ENCODE measurements at places on chromosomes 7 and 10.

DNA sequence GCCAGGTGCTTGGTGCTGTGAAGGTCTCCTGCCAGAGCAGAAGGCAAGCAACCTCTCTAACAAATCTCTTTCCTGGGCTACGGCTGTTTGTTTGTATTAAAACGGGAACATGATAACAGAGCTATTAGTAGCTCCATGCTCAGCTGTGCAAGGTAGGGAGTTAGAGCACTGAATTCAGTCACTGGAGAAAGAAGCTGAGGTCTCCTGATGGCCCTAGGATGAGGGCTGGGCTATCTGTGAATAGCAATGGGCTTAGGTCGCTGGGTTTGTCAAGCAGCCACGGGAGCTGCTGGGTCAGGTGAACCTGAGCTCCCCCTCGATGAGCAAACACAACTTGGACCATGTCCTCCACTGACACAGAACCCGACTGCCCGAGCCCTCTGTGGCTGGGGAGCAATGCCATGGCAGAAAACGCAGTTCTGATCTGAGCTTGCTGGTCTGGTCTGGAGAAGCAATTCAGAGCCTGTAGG lies 24.4 kb downstream of the TACC2 start:
- no peak for DNase-seq

DNA sequence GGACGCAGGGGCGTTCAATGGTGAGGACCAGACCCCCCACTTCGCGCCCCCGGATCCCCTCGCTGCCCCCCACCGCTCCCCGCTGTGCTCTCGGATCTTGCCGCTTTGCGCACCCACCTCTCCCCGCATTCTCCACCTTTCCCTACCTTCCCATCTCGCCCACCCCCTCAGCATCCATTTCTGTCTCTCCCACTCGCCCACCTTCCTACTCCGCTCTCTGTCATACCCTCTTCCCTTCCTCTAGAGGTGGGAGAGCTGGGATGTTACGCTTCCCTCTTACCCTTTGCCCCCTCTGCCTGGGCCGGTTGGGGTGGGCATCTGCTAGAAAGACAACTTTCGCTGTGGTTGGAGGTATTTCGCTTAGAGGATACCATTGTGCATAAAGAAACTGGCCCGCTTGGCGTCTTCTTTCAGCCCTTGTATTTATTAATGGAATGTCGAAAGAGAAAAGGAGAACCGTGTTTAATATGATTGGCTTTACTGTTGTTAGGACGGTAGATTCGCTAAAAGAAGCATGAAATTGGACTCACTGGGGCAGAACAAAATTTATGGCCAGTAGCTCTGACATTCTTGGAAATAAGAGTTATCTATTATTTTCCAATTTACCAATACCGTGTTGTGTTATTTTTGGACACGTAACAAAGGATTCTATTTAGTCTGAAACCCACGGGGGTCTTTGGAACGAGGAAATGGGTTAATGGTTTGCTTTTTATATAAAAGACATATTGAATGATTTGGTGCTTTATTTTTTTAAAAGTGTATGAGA lies 873 bp downstream of the PRKAR2B start:
- no peak for DNase-seq

- DNase-seq: no peak
Observed at GRCh38 chr7:54781134-54781920, 22.3 kb upstream of the SEC61G start.

GRCh38 chr7:29277436-29278215 lies 83.1 kb downstream of the CHN2 start:
- DNase-seq: no peak

DNA sequence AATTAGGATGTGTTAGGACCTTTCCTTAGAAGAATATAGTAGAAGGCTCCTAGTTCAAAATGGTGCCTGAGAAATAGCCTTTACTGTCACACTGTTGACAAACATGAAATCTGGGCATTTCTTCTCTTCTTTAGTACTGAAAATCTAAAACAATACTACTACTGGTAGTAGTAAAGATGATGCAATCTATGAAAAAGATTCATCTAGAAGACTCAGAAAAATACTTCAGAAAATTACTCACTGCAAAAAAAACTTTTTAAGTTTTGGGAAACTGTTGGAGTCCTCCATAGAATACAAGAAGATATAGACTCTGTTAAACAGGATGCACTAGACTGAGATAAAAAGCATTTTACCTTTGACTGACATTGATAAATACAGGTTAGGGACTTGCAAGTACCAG lies 67.1 kb downstream of the NRF1 start:
- no peak for DNase-seq
